NB4 (cell line): ENCODE measurements at places on chromosomes 13 and 19.

DNA sequence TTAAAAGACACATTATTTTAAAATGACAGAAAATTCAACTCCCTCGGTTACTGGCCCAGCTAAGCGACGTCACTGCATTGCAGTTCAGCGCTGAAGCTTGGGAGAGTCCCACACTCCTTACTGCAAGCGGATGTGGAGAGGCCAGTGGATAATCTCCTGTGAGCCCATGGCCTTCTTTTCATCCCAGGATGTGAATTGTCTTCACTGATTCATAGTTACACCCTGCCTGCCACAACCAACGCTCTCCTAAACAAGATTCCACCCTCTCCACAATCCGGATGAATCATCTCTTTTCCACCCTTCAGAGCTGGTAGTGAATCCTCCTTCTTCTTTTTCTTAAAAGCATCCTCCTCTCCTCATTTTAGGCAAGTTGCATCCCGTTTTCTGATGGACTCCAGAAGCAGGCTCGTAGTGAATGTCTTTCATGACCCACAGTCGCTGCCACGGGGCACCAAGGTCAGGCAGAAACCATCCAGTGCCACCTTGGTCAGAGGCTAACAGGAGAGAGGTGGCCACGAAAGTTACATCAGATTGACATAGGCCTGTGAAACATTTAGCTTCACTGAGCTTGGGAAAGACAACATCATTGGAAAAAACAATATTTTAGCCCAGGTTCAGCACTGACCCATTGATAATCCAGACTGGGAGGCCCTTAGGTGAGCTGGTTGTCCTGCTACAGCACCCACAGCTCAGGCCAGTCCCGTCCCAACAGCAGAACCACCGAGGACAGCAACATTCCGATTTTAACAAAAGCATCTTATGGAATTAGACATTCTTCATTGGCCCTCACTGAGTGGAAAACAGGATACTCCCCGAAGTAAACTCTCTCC is 2.0 kb downstream of the GJB2 start:
- DNase-seq: no peak

DNA sequence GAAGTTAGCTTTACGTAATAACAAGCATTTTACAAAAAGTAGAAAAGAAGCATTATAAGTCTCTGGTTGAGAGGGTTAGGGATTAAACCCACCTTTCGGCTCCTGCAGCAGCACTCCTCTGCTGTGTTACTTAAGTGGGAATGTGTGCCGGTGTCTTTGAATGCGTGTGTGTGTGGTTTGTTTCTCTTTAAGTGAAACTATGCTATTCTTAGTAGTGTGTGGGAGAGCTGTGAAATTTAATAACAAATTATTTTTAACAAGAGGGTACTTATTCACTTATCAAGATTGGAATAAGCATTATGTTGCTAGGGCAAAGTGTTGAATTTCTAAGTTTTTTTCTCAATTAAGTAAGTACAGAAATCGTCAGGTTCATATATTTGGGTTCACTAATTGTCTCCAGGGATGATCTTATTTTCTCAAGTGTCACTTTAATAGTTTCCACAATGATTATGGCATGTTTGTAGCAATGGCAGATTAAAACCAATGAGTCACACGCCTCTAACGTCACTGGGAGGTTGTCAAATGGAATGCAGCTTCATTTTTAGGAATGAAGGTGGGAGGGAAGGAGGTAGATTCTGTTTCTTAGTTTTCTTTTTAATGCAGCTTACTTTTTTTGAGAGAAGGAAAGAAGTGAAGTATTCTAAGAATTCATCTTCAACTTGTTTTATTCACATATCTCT is 151.3 kb downstream of the LMO7 start:
- no peak for DNase-seq

- peak; percentile 28 for DNase-seq
These were observed 819.2 kb downstream of the UQCRFS1 start for GRCh38 chr19:28393574-28394336.

DNA sequence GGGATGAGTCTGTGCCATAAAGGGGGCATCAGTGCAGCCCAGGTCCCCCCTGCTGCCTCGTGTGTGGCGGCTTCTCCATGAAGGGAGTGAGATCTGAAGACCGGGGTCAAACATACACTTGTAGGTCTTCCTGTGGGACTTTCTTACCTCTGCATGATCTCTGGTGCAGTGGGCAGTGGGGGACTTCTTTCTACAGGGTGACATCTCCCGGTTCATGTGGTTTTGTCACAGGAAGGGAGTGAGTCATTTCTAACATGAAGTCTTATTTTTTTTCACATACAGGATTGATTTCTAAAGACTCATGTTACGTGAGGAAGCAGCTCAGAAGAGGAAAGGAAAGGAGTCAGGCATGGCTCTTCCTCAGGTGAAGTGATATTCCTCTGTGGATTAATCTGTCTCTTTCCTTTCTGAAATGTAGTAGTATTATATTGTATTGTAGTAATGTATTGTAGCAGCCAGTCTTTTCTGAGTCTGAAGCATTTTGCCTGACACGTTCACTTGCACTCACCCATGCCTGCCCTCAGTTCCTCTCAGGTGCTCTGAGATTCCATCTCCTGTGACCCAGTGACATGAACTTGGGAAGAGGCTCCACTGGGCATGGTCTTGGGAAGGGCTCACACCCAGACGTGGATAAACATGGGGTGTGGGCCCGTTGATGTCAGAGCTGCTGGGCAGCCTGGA is 15.7 kb downstream of the ZNF808 start:
- peak; percentile 83 for DNase-seq

GRCh38 chr19:53866865-53867224 is 838 bp upstream of the MYADM start:
- no peak for DNase-seq

- no peak for DNase-seq
These were observed 309.9 kb upstream of the SLITRK6 start for GRCh38 chr13:86109107-86109506.

DNA sequence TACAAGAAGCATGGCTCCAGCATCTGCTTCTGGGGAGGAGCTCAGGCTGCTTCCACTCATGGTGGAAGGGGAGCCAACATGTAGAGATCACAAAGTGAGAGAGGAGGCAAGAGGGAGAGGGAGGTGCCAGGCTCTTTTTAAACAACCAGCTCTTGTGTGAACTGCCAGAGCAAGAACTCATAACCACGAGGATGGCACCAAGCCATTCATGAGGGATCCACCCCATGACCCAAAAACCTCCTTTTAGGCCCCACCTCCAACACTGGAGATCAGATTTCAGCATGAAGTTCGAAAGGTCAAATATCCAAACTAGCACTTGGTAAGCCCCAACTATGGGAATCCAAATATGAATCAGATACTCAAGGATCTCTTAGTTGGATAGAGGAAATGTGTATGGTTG is 131.2 kb downstream of the RXFP2 start:
- DNase-seq: no peak

GRCh38 chr13:103140001-103140671 is 73.9 kb upstream of the SLC10A2 start:
- DNase-seq: peak; percentile 53

- DNase-seq: no peak
These were observed 400.5 kb upstream of the GPC6 start for GRCh38 chr13:92825938-92826596.

DNA sequence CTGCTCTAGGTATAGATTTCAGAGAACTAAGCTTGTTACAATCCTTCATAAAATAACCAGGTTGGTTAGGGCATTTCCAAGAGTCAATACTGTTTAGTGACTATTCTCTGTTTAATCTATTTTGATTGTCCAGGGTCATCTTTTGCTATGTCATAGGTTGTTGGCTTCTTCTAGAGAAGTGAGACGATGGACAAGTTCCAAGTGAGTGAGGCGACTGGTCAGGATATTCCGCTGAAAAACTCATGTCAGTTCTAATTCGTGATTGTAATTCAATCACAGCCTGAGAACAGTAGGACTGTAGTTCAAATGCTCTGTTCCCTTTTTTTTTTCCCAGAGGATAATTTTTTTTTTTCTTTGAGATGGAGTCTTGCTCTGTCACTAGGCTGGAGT is 15.8 kb upstream of the ALOX5AP start:
- no peak for DNase-seq

DNA sequence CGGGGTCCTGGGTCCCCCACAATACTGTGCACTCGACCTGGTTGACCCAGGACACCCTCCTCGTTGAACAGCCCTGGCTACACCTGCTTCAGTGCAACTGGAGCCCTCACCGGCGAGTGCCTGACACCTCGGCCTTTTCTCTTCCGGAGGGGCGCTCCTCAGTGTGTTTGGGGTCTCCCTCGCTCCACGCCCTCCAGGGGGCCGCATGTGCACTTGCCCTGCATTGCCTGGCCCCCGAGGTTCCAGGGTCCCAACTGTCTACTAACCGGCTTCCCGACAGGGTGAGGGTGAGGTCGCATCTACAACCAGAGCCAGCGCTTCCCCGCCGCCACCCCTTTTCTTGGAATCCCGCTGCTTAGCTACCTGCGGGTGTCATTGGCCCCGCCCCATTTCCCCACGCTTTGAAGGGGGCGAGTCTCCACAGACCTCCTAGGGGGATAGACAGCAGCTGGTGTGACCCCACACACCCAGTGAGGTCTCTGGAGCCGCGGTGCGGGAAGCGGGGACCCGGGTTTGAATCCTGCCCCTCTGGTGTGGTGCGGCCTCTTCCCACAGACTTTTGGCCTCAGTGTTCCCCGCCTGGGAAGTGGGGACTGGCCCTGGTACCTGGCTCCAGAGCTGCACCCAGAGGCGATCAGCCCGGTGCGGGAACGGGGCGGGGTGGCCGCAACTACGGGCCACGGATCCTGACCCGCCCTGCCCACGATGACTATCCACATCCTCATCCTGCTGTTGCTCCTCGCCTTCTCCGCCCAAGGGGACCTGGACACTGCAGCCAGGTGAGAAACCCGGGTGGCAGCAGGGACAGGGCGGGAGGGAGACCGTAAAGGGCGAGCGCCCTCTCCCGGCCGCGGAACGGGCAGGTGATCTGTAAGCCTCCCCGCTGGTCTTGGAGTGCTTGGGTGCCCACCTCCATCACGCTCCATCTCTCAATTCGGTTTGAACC is at the start of gene ADM5:
TSS of gene ADM5 (plus strand) at position 462 of the 946 bp plus-strand sequence. CDS start at position 706, 244 bp downstream.
- peak; percentile 21 for DNase-seq

GRCh38 chr19:35937345-35938281 is 1.4 kb downstream of the LRFN3 start:
- DNase-seq: no peak

DNA sequence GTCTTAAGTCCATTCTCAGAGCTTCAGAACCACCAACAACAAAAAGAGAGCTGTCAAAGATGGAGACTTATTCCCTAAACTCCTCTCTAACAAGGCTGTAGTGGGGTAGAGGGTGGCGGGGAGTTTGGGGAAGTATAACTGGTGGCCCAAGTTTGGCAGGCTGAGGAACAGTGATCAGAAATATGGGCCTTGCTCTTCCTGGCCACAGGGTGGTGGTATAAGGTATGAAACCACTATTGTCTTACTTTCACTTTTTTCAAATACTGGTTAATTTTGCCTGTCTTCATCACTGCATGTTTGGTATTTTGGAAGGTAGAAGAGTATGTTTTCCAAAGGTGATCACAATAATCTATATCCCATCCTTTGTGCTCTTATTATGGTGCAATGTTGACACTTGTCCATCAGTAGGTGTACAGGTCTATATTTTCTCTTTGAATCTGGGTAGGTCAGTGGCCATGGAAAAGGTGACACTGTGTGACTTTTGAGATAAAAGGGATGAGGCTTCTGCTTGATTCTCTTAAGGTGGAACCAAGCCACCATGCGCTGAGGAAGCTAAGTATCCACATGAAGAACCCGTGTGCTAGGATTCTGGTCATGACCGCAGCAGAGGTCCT is 23.2 kb upstream of the GPC5 start:
- DNase-seq: peak; percentile 64

DNA sequence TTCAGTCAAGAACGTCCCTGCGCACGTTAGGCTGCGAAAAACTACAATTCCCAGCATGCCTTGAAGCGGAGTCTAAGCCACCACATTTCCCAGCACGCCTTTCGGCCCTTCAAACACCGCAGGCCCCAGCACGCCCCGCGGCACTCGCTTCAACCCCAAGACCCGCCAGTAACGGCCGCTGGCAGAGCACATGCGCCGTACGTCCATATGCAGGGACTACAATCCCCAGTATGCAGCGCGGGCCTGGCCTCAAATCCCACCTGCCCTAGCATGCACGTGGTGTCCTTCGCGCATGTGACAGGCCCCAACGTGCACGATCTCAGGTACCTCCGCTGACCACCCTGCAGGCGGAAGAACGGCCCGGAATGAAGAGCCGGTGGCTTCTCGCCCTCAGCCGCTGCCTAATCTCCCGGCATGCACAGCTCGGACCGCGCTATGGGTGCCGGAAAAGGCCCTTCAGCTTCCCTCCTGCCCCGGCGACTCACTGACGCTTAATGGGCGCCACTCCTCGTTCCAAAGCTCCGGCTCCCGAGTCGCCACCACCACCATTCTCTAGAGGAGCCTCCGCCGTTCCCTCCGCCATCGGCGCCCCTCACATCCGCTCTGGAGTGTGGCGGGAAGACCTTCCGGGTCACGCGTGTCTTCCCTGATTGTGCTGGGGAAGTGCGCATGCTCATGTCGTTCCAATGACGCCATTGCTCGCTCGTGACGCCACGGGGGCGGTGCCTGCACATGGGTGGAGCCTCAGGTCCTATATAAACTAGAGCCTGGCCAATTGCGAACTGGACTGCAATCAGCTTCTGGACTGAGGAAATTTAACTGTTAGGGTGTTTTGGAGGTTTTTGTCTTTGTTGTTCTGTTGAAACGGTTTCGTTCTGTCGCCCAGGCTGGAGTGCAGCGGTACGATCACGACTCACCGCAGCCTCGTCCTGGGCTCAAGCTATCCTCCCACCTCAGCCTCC is at the start of gene DUS3L:
TSS of gene DUS3L (minus strand) at position 605 of the 962 bp plus-strand sequence. CDS start at position 583, 22 bp downstream.
- peak; percentile 96 for DNase-seq

DNA sequence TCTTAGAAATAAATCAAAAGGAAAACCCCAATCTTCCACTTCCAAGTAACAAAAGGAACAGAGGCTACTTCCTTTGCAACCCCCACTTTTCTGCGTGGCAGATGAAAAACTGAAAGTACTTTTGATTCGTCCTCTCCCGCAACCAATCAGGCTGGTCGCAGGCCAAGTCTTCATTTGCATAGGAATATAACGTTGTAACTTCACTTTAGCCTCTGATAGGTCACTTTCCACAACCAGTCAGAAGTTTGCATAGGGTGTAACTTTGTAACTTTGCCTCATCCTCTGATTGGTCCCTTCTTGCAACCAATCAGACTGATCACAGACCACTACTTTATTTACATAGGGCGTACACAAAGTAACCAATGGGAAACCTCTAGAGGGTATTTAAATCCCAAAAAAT is 37.2 kb downstream of the TGDS start:
- DNase-seq: peak; percentile 25

GRCh38 chr19:49641688-49642491 is at the start of gene SCAF1:
TSS of gene SCAF1 (plus strand) at chr19:49642209. CDS start at chr19:49645027, 2,818 bp downstream.
- peak; percentile 99 for DNase-seq

- DNase-seq: no peak
These were observed 16.5 kb upstream of the NDUFS7 start for GRCh38 chr19:1366899-1367870.

GRCh38 chr13:20570517-20570916 is 3.6 kb downstream of the IFT88 start:
- no peak for DNase-seq

DNA sequence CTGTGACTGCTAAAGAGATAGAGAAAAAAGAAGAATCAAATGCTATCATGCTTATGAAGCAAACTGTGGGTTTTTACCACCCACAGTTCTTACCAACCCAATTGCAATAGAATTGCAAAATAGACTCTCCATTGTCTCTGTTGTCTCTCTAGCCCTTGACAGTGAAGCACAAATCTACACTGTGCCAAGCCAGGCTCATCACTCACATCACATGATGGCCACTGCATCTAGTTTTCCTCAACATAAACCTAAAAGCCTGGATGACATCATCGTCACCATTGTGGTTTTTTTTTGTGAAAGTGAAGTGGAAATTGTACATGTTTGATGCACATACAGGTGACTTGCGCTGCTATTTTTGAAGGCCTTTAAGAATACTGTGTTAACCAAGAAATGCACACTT is 56.1 kb downstream of the KL start:
- no peak for DNase-seq
